ENCODE measurements at places on chromosomes 6 and 20.

- no peak for DNase-seq
Measured at GRCh38 chr6:14143305-14143704, 25.7 kb downstream of the CD83 start.

- no peak for DNase-seq
Measured at GRCh38 chr6:52975580-52975979, 19.5 kb downstream of the GSTA4 start.

DNA sequence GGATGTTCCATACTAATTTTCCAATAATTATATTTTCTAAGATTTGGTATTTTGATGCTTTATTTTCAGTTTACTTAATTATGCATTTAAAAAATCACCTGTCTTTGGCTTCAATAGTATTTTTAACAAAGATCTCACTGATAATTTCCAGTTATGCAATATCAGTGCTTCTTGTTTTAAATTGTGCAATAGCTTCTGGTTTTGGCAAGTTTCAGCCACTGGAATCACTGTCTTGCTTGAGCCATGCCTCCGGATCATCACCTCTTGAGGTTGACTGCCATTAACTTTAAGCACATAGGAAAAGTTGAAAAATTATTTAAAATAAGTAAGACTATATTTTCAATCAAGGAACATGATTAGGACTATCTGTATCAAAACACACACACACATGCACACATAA is 1242.1 kb downstream of the HACE1 start:
- DNase-seq: no peak

- no peak for DNase-seq
Measured at GRCh38 chr6:156925026-156925425, 147.8 kb downstream of the ARID1B start.

- no peak for DNase-seq
Measured at GRCh38 chr20:49762940-49763766, 49.5 kb upstream of the B4GALT5 start.

- no peak for DNase-seq
Measured at GRCh38 chr6:3403238-3404173, 53.3 kb downstream of the SLC22A23 start.

- no peak for DNase-seq
Measured at GRCh38 chr6:44458551-44458950, 71.0 kb downstream of the CDC5L start.

DNA sequence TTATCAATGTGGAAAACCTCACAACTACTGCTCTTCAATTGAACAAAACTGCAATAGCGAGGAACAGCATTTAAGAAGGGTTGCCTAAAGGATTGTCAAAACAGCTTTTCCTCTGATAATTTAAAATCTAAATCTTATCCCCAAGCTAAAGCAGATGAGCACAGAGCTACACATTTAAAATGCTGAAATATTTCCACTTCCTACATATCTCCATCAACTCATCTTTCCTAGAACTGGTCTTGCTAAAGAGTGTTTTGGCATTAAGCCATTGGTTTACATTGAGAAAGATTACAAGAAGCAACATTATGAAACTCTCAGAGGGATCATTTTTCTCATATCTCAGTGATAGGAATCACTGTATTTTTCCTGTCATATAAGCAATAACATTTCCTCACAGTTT is 3.6 kb downstream of the OR10C1 start:
- DNase-seq: peak; percentile 5

GRCh38 chr20:5168651-5169396 is 42.0 kb downstream of the CDS2 start:
- peak; percentile 15 for DNase-seq

GRCh38 chr6:134437376-134437775 is 119.5 kb upstream of the SGK1 start:
- no peak for DNase-seq

- DNase-seq: no peak
Measured at GRCh38 chr6:147190556-147190955, 13.7 kb upstream of the STXBP5 start.

GRCh38 chr6:3987053-3987452 is 91.9 kb downstream of the FAM217A start:
- DNase-seq: no peak

DNA sequence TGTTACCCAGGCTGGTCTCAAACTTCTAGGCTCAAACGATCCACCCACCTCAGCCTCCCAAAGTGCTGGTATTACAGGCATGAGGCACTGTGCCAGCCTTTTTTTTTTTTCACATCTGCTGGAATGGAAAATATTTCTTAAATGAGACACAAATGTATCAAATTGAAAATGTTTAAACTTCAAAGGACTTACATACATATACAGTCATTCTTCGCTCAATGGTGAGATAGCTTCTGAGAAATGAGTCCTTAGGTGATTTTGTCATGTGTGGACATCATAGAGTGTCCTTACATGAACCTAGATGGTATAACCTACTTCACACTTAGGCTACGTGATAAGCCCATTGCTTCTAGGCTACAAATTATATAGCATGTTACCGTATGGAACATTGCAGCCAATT is 43.1 kb downstream of the MICA start:
- DNase-seq: no peak

DNA sequence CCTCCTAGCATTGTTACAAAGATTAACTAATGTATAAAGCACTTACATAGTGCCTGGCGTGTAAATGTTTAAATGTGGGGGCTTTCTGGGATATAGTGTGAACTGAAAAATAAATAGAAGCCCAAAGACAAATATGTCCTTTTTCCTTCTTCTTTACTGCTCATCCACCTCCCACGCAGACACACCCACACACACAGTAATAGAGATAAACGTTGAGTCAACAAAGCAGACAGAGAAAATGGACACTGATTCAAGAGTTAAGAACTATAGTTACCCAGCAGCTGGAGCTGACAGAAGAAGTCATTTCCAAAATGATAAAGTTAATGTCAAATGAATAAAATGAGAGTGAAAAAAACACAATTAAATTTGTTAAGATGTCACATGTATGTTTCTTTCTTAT is 68.3 kb downstream of the FHL5 start:
- no peak for DNase-seq

- peak; percentile 11 for DNase-seq
Measured at GRCh38 chr20:21225215-21225947, 77.8 kb upstream of the XRN2 start.

GRCh38 chr6:157967020-157967419 is 14.6 kb upstream of the SYNJ2 start:
- DNase-seq: peak; percentile 47

GRCh38 chr20:24983896-24984295 is 8.7 kb downstream of the APMAP start:
- DNase-seq: no peak

GRCh38 chr20:32971703-32972161 is 32.5 kb downstream of the SUN5 start:
- DNase-seq: no peak

DNA sequence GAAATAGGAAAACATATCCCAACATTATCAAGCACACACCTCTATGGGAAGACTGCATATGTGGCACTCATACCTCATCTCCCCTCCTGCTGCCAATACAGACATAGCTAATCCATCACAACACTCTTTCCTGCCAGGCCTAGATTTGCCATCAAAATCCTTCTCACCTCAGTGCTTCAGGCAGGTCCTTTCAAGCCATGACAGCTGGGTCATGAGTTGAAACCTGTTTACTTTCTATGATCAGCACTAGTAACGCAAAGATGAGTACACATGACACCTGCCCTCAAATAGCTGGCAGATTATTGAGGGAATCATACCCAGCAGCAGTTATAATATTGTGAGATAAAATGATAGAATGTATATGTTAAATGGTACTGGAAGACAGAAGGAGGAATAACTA is 183.1 kb downstream of the AIG1 start:
- DNase-seq: no peak
